Neural crest cell (in vitro differentiated cells): ENCODE measurements at places on chromosomes 2 and 18. TPM values are rescaled to one million over a fixed set of nuclear protein-coding genes. Genes with fewer than 3 reads are reported as not detected.

ATOH8 gene
- total RNA-seq: 6.9 and 7.7 TPM in 2 replicates

DNA sequence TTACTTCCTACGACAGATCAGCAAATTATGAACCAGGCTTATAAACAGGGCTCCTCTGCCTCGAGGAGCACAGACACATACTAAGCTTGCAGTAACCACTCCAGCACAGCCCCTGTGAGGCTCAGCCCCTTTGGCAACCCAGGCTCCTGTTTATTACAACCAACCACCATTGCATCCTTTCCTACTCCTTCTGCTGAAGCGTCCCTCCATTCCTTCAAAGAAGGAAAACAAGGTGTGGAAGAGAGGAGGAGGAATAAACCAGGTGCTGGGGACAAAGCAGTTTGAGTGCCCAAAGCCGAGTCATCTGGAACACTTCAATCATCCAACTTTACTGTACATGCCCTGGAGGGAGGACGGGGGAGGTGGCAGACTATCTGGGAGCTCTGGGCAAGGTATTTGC is 87.2 kb upstream of the MGAT4A start:
- no peaks in the 10 kb centered on the region for H3K36me3 ChIP-seq
- H3K27me3 ChIP-seq: peaks cover 20% of the 10 kb centered on the region
- H3K4me1 ChIP-seq: peaks cover 21% of the 10 kb centered on the region
- H3K4me3 ChIP-seq: no peak overlapping the region

GAL3ST2 gene
- total RNA-seq: 0.28 TPM in 1 of 2 replicates, not detected in the other

VWA3B gene
- total RNA-seq: not detected in 2 replicates

- no peak overlapping the region for H3K4me3 ChIP-seq
- H3K27ac ChIP-seq: no peak overlapping the region
- no peak for DNase-seq
- H3K27me3 ChIP-seq: no peaks in the 10 kb centered on the region
- no peaks in the 10 kb centered on the region for H3K4me1 ChIP-seq
Observed at GRCh38 chr2:27451095-27451494, 8.9 kb downstream of the KRTCAP3 start.

CD302 gene
- total RNA-seq: 1.0 TPM in 2 replicates

TSN gene
- 111 and 115 TPM in 2 replicates for total RNA-seq

DCC gene
- 10.1 and 11.3 TPM in 2 replicates for total RNA-seq

SPP2 gene
- total RNA-seq: not detected in 2 replicates

DNA sequence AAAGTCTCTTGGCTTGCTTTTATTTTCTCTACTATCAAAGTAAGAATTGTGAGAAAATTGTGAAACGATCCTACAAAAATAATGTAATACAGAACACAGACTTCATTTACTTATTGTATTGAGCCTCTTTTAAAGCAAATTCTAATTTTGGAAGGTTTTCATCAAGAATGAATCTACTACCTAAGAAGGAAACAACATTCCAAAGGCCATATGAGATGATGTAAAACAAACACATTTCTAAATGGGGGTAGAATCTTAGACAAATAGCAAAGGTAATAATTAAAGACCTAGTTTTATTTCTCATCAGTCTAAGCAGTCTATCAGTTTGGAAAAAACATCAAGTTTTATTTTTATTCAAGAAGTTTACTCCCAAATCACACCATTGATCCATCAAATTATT is 20.6 kb downstream of the FN1 start:
- H3K27ac ChIP-seq: no peak overlapping the region
- H3K36me3 ChIP-seq: peaks cover 6% of the 10 kb centered on the region

GRCh38 chr18:69495841-69496533 is 95.3 kb downstream of the DOK6 start:
- H3K36me3 ChIP-seq: peaks cover 2% of the 10 kb centered on the region
- H3K4me3 ChIP-seq: no peak overlapping the region
- no peaks in the 10 kb centered on the region for H3K27me3 ChIP-seq

NCKAP5 gene
- total RNA-seq: 22.8 and 27.9 TPM in 2 replicates

- H3K4me3 ChIP-seq: no peak overlapping the region
- no peak overlapping the region for H3K27ac ChIP-seq
- H3K4me1 ChIP-seq: peaks cover 9% of the 10 kb centered on the region
- no peaks in the 10 kb centered on the region for H3K27me3 ChIP-seq
Observed at GRCh38 chr2:21773168-21773567, 649.4 kb downstream of the TDRD15 start.

GRCh38 chr2:70141902-70142589 is 48.8 kb downstream of the C2orf42 start:
- no peaks in the 10 kb centered on the region for H3K27me3 ChIP-seq
- DNase-seq: peak; percentile 45
- H3K4me1 ChIP-seq: peaks cover 34% of the 10 kb centered on the region
- H3K4me3 ChIP-seq: peak overlapping the region; percentile 87
- no peaks in the 10 kb centered on the region for H3K36me3 ChIP-seq
- H3K27ac ChIP-seq: peak overlapping the region; percentile 99

UGT1A1 gene
- not detected in 2 replicates for total RNA-seq

ANKRD62 gene
- total RNA-seq: not detected in 2 replicates

LCT gene
- total RNA-seq: 0.14 and 0.19 TPM in 2 replicates

UGT1A5 gene
- not detected in 2 replicates for total RNA-seq

DNA sequence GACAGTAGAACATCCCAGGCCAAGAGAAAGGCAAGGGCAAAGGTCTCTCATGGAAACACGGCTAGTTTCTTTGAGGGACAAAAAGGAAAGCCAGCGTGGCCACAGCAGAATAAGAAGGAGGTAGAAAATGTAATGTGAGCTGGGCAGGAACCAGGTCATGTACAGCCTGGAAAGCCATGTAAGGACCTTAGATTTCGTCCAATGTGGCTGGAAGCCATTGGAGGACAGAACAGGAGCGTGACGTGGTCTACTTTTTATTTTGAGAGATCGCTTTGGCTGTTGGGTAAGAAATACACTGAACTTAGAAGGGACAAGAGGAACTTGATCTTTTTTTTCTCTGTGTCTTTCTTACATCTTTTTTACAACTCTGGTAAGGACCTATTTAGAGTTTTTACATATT is 57.8 kb upstream of the ANKRD44 start:
- H3K36me3 ChIP-seq: no peaks in the 10 kb centered on the region
- H3K27ac ChIP-seq: no peak overlapping the region
- DNase-seq: no peak
- no peak overlapping the region for H3K4me3 ChIP-seq
- H3K4me1 ChIP-seq: peaks cover 4% of the 10 kb centered on the region

DNA sequence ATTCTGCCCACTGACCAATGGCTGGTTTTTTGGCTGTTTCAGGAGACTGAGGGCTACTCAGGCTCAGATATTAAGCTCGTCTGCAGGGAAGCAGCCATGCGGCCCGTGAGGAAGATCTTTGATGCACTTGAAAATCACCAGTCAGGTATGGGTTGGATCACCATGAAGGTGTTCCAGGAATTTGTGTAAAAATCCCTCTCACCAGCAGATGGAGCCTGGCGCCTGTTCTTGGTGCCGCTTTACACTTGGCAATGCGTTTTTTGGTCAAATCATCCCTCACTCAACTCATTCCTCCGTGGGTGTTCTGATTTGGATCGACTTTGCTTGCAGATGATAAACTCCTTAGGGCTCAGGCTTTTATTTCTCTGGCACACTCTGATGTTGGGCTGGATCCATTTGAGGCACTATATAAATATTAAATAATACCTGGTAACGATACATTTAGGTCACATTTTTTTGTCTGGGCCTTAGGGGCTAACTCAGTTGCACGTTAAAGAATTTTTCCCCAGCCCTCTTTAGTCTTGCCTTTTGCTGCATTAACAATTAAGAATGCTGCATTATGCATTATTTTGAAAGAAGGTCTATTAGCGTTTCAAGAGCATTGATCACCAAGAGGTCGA is 50.0 kb downstream of the HDHD2 start:
- H3K27ac ChIP-seq: no peak overlapping the region
- H3K27me3 ChIP-seq: no peaks in the 10 kb centered on the region
- peaks cover 2% of the 10 kb centered on the region for H3K36me3 ChIP-seq
- DNase-seq: peak; percentile 57
- H3K4me1 ChIP-seq: peaks cover 12% of the 10 kb centered on the region

- H3K4me3 ChIP-seq: no peak overlapping the region
- DNase-seq: no peak
- H3K4me1 ChIP-seq: no peaks in the 10 kb centered on the region
- H3K27ac ChIP-seq: no peak overlapping the region
Observed at GRCh38 chr2:105652014-105652796, 92.5 kb upstream of the NCK2 start.

DNA sequence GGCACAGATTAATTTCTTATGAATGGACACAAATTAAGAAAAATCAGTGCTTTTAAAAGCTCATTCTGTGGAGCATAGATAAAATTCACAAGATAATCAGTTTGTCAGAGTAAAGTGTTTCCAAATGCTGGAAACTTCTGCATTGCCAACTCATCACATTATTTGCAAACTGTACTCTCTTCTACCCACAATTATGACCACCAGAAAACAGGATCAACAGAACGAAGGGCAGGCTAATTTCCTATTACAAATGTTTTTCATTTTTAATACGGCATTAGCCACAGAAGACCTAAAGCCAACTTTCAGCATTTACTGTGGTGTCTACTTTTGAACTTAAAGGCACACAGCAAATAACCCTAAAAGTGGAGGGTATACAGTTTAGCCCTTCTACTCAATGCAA is 6.0 kb downstream of the IRS1 start:
- peaks cover 64% of the 10 kb centered on the region for H3K4me1 ChIP-seq
- H3K27ac ChIP-seq: no peak overlapping the region
- peaks cover 15% of the 10 kb centered on the region for H3K36me3 ChIP-seq
- no peak for DNase-seq
- H3K27me3 ChIP-seq: no peaks in the 10 kb centered on the region
- peak overlapping the region; percentile 84 for H3K4me3 ChIP-seq

ZFAND2B gene
- 26.6 and 30.1 TPM in 2 replicates for total RNA-seq

- H3K27me3 ChIP-seq: no peaks in the 10 kb centered on the region
- peaks cover 33% of the 10 kb centered on the region for H3K4me1 ChIP-seq
- H3K27ac ChIP-seq: peak overlapping the region; percentile 79
Observed at GRCh38 chr2:55420439-55420725, 726 bp upstream of the CCDC88A start.

- no peaks in the 10 kb centered on the region for H3K4me1 ChIP-seq
- no peak overlapping the region for H3K4me3 ChIP-seq
- DNase-seq: no peak
- H3K27ac ChIP-seq: no peak overlapping the region
Observed at GRCh38 chr18:59229191-59229590, 9.2 kb downstream of the GRP start.

DNA sequence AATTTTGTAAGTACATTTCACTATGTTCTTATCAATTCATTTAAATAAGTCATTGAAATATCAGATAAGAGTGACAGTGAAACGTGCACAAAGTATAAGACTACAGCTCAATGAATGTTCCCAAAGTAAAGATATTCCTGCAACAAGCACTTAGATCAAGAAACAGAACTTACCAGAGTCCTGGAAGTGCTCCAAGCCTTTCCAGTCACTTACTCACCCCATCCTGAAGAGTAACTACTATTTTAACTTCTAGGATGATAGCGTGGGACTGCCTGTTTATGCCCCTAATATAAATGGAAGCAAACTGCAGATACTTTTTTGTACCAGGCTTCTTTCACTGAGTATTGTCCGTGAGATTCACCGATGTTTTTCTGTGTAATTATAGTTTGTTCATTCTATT is 768.9 kb downstream of the SLC4A3 start:
- no peaks in the 10 kb centered on the region for H3K27me3 ChIP-seq
- no peak overlapping the region for H3K27ac ChIP-seq
- DNase-seq: no peak
- no peaks in the 10 kb centered on the region for H3K4me1 ChIP-seq
- H3K36me3 ChIP-seq: peaks cover 3% of the 10 kb centered on the region
- no peak overlapping the region for H3K4me3 ChIP-seq

DNA sequence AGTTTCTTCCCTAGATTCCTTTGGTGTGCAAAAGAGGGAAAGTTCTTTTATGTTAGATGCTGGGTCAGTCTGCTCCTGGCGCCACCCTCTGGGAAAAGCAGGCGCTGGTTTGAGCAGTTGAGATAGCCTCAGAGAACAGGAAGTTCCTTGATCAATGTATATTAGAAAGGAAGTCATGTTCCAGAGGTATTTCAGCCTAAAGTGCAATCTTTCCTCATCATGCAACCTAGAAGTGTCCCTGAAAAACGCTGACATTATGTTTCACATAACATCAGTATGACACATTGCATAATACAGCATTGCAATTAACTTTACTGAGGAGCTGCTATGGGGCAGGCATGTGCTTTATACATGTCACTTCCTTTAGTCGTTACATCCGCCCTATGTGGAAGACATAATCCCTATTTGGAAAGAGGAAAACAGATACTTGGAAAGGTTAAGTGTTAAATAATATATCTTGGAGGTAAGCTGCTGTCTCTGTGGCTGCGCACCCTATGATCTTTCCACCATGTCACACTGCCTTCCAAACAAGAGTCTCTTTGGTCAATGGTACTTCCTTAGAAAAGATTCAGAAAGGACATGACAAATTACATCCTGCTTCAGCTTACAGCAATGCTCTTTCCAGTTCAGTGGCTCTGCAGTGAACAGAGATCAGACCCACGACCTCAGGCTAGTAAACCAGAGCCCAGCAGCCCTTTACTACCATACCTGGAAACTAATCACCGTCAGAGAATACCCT is 369.7 kb downstream of the RAD51AP2 start:
- DNase-seq: peak; percentile 9
- no peaks in the 10 kb centered on the region for H3K27me3 ChIP-seq
- no peaks in the 10 kb centered on the region for H3K36me3 ChIP-seq

CABYR gene
- 9.5 and 11.0 TPM in 2 replicates for total RNA-seq

GRCh38 chr2:33419581-33420200 is 56.8 kb upstream of the RASGRP3 start:
- no peaks in the 10 kb centered on the region for H3K36me3 ChIP-seq
- DNase-seq: no peak
- H3K27ac ChIP-seq: no peak overlapping the region
- H3K27me3 ChIP-seq: no peaks in the 10 kb centered on the region

GRCh38 chr18:6363216-6363615 is 51.5 kb downstream of the L3MBTL4 start:
- H3K4me3 ChIP-seq: no peak overlapping the region
- no peaks in the 10 kb centered on the region for H3K27me3 ChIP-seq
- H3K27ac ChIP-seq: no peak overlapping the region

- H3K36me3 ChIP-seq: no peaks in the 10 kb centered on the region
- H3K4me1 ChIP-seq: peaks cover 31% of the 10 kb centered on the region
- H3K4me3 ChIP-seq: peak overlapping the region; percentile 82
- no peak overlapping the region for H3K27ac ChIP-seq
Observed at GRCh38 chr18:32771871-32772580, 797 bp downstream of the KLHL14 start.

DNA sequence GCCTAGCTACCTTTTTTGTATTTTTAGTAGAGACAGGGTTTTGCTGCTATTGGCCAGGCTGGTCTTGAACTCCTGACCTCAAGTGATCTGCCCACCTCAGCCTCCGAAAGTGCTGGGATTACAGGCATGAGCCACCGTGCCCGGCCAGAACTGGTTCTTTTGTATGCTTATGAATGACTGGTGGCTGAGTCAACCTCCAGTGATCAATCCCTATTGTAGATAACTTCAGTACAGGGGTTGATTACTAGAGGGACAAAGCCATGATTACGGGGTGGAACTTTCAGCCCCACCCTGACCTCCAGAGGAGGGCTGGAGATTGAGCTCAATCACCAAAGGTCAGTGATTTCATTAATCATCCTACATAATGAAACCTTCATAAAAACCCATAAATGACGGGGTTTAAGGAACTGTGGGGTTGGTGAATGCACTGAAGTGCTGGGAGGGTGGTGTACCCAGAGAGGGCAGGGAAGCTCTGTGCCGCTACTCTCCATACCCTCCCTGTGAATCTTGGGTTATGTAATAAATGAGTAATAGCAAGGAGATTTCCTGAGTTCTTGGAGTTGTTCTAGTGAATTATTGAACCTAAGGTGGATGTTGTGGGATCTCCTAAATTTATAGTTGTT is 281.8 kb upstream of the CXCR4 start:
- no peaks in the 10 kb centered on the region for H3K4me1 ChIP-seq
- no peak overlapping the region for H3K4me3 ChIP-seq
- no peaks in the 10 kb centered on the region for H3K36me3 ChIP-seq
- H3K27ac ChIP-seq: no peak overlapping the region
